ENCODE measurements at places on chromosomes 7 and 10.

GRCh38 chr7:27746978-27747377 is 7.0 kb downstream of the TAX1BP1 start:
- no peak for DNase-seq

DNA sequence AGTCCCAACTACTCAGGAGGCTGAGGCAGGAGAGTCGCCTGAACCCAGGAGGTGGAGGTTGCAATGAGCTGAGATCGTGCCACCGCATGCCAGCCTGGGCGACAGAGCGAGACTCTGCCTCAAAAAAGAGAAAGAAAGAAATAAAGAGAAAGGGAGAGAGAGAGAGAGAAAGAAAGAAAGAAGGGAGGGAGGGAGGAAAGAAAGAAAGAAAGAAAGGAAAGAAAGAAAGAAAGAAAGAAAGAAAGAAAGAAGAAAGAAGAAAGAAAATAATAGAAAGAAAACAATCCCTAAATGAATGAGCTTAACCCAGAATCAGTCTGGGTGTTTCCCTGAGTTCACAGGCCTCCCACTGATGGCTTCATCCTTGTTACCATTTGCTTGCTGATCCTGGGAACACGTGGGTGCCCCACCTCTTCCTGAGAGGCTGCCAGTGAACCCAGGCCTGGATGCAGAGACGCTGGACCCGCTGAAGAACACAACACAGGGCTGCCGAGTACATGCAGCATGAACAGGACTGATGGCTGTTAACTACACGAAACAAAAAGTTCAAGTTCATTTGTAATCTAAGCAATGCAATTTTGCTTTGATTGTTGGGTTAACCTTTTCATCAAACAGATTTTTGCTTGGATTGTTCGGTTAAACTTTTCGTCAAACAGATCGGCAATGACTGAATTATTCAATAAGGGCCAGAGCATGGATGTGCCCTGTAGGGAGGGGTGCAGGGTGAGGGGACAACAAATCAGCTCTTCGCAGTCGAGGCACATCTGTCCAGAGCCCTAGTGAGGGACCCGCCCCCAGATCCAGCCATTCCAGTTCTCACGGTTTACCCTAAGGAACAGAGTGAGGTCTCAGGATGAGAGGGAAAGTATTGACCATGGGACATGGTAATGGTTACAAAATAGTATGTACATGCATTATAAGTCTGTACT is 11.5 kb downstream of the NPFFR1 start:
- DNase-seq, result no peak

GRCh38 chr10:132294561-132295318 is 13.0 kb downstream of the STK32C start:
- no peak for DNase-seq

- DNase-seq, result no peak
Measured at GRCh38 chr7:84390845-84391244, 196.3 kb upstream of the SEMA3A start.

- no peak for DNase-seq
Measured at GRCh38 chr10:29748109-29748650, 113.4 kb upstream of the SVIL start.

- no peak for DNase-seq
Measured at GRCh38 chr10:21130683-21131442, 233.8 kb upstream of the NEBL start.

DNA sequence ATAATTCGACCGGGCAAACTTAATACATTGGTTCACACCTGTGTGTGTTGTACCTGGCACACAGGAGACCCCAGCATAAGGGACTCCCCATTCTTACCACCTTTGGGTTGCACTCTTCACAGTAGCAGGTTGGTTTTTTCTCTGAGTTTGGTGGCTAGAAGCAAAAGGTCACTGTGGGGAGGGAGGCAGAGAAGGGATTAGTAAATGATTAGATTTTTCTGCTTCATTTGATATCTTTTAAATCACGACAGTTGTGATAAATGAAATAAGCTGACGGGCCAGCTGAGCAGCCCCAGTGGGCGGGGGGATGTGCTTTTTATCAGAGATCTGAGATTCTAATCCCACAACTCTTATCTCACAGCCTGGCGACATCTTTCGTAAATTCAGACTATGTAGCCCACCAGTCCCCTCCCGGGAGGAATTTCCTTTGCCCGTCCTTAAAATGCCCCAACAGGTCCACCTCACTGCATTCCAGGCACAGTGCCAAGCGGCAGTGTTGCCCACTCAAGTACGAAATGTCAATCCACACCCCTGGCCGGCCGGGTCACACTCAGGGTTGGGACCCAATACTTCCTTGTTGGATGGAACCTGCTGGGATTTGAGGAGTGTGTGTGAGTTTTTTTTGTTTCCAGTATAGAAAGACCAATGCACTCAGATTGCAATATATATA is 10.5 kb upstream of the KCP start:
- no peak for DNase-seq

DNA sequence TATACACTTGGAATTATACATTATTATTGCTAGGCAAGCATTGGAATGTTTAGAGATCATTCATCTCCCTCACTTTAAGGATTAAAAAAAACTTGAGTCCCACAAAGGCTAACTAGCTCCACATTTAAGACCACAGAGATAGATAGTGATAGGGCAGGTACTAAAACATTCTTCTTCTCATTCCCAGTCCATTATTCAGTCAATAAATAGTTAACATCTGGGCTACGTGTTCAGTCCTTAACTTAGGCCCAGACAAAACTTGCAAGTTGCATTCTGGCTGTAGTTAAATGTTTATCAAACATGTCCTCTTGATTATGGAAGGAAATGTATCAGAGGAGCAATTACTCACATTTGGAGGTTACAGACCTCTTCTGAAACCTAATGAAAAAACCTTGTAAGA is 2.4 kb downstream of the GNG11 start:
- DNase-seq, result no peak

DNA sequence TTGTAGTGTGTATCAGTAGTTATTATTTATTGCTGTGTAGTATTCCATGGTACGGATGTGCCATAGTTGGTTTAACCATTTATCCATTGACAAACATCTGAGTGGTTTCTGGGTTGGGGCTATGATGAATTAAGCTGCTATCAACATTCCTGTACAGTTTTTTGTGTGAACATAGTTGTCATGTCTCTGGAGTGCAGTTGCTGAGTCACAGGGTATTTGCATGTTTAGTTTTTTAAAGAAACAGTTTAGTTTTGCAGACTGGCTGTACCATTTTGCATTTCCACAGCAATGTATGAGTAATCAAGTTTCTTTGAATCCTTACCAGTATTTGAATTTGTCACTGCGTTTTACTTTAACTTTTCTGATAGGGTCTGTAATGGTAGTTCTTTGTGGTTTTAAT is 516.7 kb upstream of the CELF2 start:
- no peak for DNase-seq

DNA sequence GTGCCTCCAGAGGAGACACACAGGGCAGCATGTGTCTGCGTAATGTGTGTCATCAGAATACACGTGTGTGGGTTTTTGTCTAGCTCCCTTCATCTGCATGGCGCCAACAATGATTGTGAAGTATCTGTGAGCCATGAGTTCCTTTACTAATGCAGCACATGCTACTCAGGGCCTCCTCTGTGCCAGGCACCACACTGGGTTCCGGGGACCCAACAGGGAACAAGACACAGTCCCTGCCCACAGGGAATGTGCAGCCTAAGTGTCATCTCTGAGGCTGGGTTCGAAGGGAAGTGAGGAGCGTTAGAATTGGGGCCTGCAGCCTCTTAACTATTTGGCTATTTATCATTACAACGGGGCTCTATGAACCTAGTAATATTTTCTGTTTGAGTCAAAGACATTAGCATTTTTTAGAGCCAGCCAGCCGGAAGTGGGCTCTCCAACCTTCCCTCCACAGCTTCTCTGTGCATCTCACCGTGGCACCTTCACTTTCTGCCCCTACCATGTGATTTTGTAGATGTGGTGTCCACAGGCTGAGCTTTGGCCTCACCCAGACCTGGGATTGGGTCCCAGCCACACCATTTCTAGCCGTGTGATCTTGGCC is 43.9 kb upstream of the SRGN start:
- DNase-seq, result peak; percentile 34

DNA sequence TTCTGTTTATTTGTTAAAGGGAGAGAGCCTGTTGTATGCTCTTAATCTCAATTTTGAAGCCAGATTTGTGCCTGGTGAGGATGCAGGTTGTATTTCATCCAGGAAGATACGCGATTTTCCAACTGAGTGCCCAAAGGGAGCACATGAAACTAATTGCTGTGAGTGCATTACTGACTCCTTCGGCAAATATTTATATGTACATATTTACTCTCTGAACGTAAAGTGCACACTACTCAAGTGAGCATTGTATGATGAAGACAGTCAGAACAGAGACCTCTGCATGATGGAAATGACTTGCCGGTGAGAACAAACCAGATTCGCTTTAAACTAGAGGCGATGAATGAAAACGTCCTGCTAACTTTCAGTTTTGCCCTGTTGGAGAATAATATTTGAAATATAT is 130.1 kb downstream of the MALRD1 start:
- no peak for DNase-seq

- peak; percentile 73 for DNase-seq
Measured at GRCh38 chr7:99837649-99838361, 10.0 kb downstream of the CYP3A43 start.

- DNase-seq, result no peak
Measured at GRCh38 chr10:36556468-36556867, 568.9 kb upstream of the ANKRD30A start.

DNA sequence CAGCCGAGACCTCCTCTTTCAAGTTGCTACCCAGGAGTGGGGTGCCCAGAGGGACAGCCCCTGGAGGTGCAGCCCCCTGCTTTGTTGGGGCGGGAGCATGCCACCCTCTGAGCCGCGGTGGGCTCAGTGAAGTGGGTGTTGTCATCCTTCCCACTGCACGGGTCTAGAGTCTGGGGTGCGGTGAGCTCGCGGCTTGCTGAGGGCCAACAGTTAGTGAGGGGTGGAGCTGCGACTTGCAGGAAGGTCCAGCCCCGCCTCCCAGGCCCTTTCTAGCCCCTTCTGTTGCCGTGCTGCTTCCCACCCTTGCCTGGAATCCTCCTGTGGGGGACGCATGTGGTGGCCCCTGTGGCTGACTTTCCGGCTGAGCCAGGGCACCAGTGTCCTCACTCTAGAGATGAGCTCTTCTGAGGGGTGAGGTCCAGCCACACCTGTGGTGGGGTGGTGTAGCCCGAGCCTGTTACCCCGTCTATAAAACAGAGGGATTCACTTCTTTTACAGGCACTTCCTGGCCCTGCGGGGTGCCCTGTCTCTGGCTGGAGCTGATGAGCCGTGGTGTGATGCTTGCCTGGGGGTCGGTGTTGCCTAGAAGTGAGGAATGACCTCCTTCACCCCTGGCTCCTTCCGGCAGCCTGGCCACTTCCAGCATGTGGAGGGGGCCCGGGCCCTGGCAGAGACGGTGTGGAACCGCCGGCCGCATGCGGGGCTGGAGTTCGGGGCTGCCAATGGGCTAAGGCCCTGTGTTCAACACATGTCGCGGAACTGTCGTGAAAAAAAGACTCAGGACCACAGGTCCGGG is 127.9 kb downstream of the FAM53B start:
- DNase-seq, result no peak

GRCh38 chr7:92731335-92732063 is 104.9 kb downstream of the CDK6 start:
- DNase-seq, result no peak

DNA sequence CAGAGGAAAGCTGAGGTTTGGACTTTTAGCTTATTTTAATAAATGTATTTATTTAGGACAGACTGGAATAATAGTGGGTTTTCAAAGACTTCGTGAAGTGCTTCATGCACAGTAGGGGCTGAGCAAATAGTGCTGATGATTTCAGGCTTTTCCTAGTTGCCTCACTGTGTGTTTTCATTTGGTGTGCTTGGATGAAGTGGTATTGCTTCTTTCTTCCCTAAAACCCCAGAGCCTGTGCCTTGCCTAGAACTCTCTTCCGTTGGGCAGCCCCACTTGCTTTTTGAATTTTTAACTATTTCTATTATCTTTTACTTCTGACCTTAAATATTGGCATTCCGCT is 49.6 kb downstream of the ARID5B start:
- no peak for DNase-seq

GRCh38 chr10:118282670-118283069 is 59.5 kb downstream of the FAM204A start:
- DNase-seq, result no peak

DNA sequence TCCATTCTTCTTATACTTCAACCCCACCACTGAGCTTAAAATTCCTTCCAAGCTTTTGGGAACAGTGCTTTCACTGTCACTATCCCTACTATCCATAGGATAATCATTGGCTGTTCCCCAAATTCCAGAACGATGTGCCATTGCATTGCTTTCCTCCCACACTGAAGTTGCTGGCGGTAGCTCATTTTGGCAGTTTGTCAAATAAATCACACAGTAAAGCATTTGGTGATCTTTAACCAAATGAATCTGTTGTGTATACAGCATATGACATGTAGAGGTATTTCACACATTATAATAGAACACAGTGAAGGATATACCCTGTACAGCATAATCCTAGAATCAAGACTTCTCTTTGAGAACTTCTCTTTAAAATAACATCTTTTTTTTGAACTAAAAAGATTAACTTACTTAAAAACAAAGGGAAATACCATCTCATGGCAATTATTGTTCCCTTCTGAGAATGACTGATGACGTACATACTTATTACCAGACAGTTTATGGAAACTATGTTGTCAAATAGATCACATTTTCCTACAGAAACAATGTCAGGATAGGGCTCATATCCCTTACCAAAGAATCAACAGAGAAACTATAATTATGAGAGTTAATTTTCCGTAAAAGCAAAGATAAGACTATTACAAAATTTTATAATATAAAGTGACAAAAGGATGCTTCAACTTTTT is 93.6 kb downstream of the CTNNA3 start:
- no peak for DNase-seq

DNA sequence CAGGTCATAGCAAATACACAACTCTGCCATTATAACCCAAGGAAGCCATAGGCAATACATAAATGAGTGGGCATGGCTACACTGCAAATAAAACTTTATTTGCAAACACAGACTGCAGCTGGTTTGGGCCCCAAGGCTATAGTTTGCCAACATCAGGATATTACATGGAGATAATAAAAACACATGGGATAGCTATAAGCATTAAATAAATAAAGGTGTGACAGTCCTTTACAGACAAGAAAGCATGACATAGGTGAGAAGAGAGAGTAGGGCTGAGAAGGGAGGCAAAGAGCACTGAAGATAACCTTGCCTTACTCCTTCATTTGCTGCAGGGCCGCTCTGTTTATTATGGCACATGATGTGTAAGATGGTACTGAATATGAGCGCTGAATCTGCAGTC is 135.1 kb upstream of the GHITM start:
- peak; percentile 41 for DNase-seq

- DNase-seq, result no peak
Measured at GRCh38 chr7:23944131-23944530, 234.1 kb downstream of the STK31 start.
